ENCODE measurements at places on chromosomes 3 and 15.

- DNase-seq, result no peak
These were observed 151.3 kb downstream of the XXYLT1 start for GRCh38 chr3:195119461-195120266.

- DNase-seq, result no peak
These were observed 7.2 kb upstream of the ZNF148 start for GRCh38 chr3:125382298-125382697.

DNA sequence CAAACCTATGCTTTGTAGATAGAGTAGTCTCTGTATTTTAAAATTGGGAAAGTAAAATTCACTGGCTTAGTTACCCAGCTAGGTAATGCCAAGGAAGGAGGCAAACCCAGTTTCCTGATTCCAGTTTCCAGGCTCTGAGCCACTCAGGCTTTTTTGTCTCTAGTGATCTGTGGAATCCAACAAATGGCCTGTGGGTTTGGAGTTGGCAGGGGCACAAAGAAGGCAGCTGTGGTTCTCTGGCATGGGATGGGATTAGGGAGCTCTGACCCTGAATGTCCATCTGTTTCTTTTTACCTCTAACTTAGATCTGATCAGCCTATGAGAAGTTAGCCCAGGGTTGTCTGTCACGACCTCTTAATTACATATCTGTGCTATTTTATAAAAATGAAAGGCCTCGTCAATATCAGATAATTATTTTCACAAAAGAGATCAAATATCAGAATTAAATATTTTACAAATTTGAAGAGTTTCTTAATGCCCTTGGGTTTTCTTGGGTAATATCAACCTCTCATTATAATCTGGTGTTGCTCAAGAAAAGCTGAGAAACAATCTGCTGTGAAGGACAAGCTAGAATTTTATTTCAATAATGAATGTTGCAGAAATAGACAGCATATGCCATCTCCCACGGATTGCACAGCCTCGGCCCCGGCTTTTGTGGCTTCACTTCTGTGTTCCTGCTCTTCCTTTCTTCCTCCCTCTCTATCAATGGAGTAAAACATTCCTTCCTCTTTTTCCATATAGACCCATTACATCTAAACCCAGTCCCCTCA lies 63.7 kb upstream of the DAZL start:
- no peak for DNase-seq

GRCh38 chr3:87461036-87461435 lies 184.7 kb upstream of the POU1F1 start:
- DNase-seq, result no peak

GRCh38 chr3:17151598-17152373 lies 267.0 kb downstream of the PLCL2 start:
- DNase-seq, result no peak

DNA sequence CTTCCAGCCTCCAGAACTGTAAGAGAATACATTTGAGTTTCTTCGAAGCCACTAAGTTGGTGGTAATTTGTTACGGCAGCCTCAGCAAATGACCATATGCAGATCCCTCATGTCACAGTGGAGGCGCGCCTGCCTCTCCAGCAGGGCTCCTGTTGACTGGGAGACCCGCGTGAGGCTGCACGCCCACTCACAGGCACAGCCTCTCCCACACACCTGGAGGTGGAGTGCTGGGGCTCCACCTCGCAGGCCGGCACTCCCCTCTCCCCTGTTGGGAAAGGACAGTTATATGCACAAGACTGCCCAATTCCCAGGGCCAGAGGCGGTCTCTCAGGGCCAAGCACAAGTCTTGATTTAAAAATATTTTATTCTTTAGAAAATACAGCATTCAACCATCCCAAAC lies 2.8 kb upstream of the TLR9 start:
- DNase-seq, result no peak
